ENCODE measurements at places on chromosomes 3 and 15. TPM values are rescaled to one million over a fixed set of nuclear protein-coding genes. Genes with fewer than 3 reads are reported as not detected.
A peak's percentile ranks its signal among the peaks of the same experiment; 100 is the strongest.

GRCh38 chr3:41324156-41324475, 124.8 kb downstream of the CTNNB1 start:
- no peak for DNase-seq

DNA sequence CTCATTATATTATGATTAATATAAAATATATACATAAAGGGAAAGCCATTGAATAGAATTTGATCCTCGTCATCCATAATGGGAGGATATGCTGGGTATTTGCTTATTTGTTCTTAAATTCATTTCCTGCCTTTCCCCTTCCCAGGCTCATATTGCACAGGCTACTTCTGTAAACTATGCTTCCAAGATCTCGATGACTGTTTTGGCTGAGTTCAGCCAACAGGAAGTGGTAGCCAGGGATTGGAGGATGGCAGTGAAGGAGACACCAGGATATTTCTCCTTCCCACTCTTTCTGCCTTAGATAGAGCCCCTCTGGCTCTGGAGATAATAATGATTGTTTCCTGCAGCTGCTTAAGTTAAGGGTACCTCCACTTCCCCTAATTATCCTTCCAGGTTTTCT, 44.3 kb upstream of the DYNC1LI1 start:
- DNase-seq = no peak

DNA sequence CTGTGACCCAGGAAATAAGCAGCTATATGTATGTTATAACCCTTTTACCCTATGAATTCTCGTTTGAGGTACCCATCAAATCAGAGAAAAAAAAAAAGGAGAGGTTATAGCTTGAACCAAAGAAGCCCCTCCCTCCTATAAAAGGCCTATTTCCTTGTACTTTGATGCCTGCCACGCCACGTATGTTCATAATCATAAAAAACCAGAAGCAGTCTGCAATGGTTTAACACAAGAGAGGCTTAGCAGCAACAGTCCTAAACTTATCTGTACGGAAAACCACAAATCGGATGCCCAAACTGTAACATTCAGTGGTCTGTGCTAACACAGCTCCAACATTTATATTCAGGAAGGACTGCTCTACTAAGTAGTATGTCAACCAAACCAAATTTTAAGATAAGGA, 21.2 kb downstream of the CCR8 start:
- DNase-seq = no peak

DNA sequence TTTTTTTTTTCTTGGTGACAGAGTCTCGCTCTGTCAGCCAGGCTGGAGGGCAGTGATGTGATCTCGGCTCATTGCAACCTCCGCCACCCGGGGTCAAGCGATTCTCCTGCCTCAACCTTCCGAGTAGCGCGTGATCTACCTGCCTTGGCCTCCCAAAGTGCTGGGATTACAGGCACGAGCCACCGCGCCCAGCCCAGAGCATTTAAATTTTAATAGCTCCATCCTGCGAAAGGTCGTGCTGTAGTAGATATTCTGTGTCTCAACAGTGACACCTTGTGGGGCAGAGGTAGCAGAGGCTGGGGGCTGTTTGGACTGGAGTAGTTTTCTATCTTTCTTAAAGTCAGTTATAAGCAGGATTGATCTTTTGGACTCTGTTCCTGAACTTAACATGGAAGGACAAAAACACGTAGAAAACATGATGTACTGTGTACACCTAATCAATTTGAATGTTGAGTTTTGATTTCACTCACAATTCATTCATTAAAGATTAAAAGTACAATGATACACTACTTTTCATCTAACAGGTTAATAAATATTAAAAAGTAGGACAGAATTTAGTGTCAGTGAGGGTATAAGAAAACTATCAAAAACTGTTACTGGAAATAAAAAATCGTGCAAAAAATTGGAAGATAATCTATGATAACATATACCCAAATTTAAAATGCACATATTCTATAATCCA, 11.0 kb upstream of the PDCD6IP start:
- DNase-seq = peak; percentile 47

DNA sequence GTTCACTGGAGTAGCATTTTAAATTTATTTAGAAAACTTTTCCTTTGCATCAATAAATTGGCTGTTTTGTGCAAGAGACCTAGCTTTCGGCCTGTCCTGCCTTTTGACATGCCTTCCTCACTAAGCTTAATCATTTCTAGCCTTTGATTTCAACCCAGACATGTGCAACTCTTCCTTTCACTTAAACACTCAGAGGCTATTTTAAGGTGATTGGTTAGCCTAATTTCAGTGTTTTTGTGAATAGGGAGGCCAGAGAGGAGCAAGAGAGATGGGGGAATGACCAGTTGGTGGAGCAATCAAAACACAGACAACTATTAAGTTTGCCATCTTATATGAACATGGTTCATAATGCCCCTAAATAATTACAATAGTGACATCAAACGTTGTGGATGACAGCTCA, 333.4 kb downstream of the SLC9A9 start:
- DNase-seq = no peak

DNA sequence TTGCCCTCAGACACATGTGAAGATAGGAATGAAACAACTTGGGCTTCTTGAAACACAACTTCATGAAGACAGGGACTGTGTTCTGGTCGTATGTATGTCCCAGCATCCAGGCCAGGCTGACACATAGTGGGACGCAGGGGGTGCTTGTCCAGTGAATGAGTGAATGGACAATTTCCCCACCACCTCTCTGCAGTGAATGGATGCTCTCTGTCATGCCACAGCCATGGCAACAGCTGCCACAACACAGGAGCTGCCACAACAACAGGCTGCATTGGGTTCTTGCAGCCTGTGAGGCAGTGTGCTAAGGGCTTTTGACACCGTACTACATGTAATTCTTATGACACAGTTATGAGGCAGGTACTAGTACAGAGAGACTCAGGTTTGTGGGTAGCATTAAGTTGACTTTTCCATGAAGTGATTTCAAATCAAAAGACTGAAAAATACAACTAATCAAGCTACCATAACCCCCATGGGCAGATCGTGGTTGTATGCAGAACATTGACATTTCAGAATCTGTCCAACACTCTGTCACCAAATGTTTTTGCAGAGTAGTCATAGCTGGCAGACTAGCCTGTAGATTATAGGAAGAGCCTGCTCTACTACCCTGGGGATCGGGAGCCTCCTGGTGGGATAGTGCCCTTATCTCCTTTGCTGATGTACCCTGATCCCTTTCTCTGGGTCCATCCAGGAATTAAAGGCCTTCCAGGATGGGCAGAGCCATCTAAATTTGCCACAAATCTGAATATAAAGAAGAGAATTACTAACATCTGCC, 40.8 kb downstream of the CLSTN2 start:
- no peak for DNase-seq

DNA sequence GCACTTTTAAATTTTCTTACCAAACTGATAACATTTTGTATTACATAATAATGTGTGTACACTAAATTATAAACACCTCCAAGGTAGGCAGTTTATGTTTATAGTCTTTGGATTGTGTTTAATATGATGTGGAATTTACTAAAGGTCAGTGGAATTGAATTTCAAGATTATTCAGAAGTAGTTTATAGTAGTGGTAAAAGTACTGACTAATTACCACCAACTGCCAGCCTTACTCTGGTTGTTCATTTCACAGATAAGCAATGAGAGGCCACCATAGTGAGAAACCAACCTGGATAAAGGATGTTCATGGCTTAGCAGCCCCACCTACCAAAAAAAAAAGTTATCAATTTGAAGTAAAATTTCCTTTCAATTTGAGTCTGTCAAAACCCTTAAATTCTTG, 54.0 kb upstream of the EIF5A2 start:
- DNase-seq = no peak

- DNase-seq = no peak
Observed at GRCh38 chr3:118529554-118529953, 505.1 kb downstream of the IGSF11 start.

- peak; percentile 37 for DNase-seq
Observed at GRCh38 chr3:11567516-11568467, 75.9 kb downstream of the VGLL4 start.

DNA sequence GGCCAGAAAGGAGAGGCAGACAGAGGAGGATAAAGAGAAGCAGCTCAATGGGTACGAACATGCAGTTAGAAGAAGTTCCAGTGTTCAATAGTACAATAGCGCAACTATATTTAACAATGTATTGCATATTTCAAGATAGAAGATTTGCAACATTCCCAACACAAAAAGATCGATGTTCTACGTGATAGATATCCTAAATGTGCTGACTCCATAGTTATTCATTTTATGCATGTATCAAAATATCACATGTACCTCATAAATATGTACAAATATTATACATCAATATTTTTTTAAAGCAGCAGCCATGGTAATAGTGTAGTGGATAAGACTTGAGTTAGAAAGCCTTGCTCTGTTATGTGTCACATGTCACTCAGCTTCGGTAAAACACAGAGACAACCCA, 110.2 kb upstream of the ASB14 start:
- DNase-seq = no peak

Gene CAMP
- total RNA-seq = not detected

Gene TPRG1
- total RNA-seq = 2.7 TPM

Measured in NCI-H460 (cell line).